ENCODE measurements at places on chromosomes 6 and 20. TPM values are rescaled to one million over a fixed set of nuclear protein-coding genes. Genes with fewer than 3 reads are reported as not detected.

The SUMO4 gene
- total RNA-seq = 1.3 TPM

The ARMC2 gene
- 4.3 TPM for total RNA-seq

- no peak for DNase-seq
Measured at GRCh38 chr6:125792680-125793079, 1.9 kb downstream of the NCOA7 start.

GRCh38 chr6:41780551-41781365 is at the start of gene PRICKLE4:
TSS of gene PRICKLE4 (plus strand) at chr6:41780782. CDS start at chr6:41783474, 2,692 bp downstream.
- no peak for DNase-seq

GRCh38 chr20:59268870-59269269 is 31.5 kb upstream of the EDN3 start:
- DNase-seq = peak; percentile 23
